ENCODE measurements at places on chromosomes 5 and 9.

GRCh38 chr5:92023555-92023954 lies 640.4 kb upstream of the ARRDC3 start:
- no peak for DNase-seq

DNA sequence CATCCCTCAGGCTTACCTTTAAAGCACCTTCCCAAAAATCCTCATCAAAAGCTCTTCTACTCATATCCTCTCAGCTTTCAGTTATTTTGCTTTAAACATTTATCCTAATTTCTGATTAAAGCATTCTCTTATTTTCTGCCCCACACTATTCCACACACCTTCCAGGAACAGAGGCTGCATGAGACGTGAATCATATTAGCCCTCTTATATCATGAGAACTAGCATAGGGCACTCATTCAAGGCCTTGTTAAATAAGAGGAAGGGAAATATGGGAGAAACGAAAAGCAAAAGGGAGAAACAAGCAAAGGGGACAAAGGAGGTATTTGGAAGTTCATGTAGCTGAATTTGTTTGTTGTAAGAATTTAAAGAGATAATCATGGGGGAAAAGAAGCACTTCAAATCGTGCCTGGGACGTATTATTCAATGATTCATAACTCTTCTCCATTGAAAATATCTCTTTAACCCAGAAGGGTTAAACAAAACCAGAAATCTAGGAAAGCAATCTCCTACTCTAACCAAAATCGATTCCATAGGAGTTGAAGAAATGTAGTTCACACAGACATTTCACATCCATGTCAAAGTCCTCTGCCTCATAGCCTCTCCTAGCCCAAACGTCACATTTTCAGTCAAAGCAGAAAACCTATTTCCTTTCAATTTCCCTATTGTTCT lies 4.1 kb downstream of the ALDH1A1 start:
- DNase-seq: no peak

DNA sequence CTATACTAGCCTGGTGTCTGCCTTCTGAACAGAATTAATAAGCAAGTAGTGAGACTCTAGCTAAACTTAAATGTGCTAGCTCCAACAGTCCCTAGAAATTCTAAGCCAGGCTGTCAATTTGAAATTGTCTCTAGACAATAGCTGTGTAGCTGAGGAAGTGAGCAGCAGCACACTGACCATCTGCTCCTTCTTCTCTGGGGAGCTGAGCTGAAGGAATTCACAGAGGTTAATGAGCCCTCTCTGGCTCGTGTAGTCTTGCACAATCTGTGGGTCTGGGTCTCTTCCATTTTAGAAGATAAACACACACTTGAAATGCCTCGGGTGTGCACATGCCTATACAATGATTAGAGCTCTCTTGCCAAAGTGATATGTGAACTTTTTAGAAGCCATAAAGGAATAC lies 63.5 kb upstream of the BARX1 start:
- no peak for DNase-seq

GRCh38 chr9:135989722-135990467 lies 28.7 kb upstream of the UBAC1 start:
- no peak for DNase-seq

DNA sequence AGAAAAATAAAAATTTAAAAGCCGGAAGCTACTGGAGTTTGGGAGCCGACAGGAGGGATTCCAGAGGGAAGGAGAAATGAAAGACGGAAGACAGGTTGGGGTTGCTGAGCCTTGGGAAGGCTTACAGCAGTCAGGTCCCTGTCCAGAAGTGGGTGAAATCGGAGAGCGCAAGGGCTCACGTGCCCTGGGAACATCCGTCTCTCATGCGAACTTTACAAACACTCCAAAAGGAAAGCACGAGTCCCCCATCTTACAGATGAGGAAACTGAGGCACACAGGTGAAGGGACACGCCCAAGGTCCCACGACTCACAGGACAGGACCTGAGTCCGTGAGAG lies 347 bp upstream of the OLFML2A start:
- DNase-seq: no peak

DNA sequence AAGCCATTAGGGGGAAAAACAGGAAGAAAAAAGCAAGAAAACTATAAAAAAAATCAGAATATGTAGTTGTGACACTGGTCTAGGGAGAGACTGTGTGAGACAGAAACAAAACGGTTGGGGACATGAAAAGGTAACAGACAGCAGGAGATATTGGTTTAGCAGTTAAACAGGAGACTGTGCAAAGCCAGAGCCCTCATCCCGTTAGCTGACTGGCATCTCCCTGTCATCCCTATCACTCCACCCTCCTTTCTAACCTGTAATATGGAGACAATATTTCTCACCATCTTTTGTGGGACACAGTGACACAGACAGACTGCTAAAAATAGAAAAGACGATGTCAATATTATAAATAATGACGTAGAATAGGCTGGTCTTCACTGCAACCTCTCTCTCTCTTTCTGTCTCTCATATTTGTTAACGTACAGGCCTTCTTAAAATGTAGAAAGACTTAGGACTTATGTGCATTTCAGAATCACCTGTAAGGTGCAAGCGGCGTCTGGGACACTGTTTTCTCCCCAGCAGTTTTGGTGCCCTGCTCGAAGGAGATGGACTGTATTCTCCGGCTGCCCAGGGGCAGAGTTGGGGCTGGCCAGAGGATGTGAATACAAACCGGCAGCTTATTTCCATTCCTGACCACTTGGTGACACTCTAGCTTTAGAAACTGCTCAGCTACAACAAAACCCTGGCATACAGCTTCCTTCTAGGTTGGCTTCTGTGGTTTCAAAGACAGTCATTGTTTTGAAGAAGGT lies 190.6 kb downstream of the MAT2B start:
- peak; percentile 80 for DNase-seq

DNA sequence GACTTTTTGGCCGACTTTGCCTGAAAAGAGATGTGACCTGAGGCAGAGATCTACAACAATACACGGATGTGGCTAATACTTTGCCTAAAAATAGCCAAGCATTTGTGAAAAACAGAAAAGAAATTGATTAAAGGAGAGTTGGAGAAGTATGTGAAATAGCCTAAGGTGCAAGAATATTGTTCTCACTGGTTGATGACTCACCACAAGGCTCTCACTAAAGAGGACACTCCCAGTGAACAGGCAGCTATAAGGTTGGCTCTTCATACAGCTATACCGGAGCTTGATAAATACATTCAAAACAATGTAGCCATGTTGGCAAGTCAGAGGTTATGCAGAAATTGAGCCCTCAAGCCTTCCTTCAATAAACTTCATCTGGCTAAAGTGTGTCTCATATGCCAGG lies 317.2 kb upstream of the GRAMD2B start:
- no peak for DNase-seq

DNA sequence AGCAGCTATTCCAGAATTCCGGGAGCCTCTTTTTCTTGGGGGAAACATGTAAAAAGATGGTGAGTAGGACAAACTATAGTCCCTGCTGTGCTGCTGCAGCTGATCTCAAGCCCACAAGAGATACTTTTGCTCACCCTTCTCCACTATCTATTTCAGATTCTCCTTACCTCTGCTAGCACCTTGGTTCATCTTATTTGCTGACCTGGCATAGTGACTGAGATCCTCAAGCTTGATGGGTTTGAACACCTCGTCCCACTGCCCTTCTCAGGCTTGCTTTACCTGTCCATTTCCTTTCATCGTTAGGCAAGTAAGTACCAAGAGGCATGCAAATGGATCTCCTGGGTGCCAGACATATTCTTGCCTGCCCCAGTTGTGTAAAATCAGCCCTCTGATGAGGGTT lies 338.4 kb upstream of the SMARCA2 start:
- no peak for DNase-seq

- no peak for DNase-seq
Measured at GRCh38 chr5:59021837-59022514, 439.1 kb downstream of the RAB3C start.

- no peak for DNase-seq
Measured at GRCh38 chr5:132473019-132473531, 17.5 kb downstream of the IRF1 start.

GRCh38 chr9:133457233-133457632 lies 2.5 kb upstream of the CACFD1 start:
- DNase-seq: no peak

DNA sequence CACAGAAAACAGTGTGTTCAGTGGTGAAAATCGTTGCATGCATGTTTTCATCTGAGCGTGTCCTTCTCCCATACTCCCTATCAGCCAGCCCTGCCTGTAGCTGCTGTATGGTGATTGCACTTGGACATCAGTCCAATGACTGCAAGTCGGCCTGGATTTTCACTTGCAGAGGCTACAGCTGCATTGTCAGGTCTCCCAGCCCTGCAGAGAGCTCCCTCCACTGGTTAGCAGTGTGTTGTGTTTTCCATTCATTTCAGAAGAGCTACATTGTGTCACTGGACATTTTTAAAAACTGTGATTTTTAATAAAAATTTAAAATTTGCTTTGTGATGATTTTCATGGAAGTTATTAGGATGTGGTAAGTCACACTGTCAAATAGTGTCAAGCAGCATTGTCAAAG lies 96.6 kb downstream of the SYK start:
- peak; percentile 25 for DNase-seq

- DNase-seq: no peak
Measured at GRCh38 chr9:13900449-13900848, 413.5 kb downstream of the NFIB start.

DNA sequence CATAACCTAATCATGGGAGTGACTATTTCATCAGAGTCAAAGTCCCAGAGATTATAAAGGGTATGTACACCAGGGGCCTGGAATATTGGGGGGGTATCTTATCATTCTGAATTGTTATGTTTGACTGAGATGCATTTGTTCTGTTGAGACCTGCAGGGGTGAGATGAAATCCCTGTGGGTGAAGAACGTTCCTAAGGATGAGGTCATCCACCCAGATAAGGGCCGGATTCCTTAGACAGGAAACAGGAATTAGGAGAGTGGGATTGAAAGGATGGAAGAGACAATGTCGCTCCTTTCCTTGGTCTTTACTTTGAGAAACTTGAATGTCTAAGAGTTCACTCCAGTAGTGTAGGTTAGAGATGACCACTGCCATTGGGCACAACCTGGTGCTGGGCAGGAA lies 54.7 kb downstream of the GAS1 start:
- no peak for DNase-seq

- DNase-seq: no peak
Measured at GRCh38 chr9:76744336-76744735, 19.9 kb upstream of the PCA3 start.

GRCh38 chr5:117473165-117473564 lies 898.5 kb upstream of the SEMA6A start:
- DNase-seq: no peak

- DNase-seq: no peak
Measured at GRCh38 chr5:111854186-111854585, 97.2 kb upstream of the NREP start.

DNA sequence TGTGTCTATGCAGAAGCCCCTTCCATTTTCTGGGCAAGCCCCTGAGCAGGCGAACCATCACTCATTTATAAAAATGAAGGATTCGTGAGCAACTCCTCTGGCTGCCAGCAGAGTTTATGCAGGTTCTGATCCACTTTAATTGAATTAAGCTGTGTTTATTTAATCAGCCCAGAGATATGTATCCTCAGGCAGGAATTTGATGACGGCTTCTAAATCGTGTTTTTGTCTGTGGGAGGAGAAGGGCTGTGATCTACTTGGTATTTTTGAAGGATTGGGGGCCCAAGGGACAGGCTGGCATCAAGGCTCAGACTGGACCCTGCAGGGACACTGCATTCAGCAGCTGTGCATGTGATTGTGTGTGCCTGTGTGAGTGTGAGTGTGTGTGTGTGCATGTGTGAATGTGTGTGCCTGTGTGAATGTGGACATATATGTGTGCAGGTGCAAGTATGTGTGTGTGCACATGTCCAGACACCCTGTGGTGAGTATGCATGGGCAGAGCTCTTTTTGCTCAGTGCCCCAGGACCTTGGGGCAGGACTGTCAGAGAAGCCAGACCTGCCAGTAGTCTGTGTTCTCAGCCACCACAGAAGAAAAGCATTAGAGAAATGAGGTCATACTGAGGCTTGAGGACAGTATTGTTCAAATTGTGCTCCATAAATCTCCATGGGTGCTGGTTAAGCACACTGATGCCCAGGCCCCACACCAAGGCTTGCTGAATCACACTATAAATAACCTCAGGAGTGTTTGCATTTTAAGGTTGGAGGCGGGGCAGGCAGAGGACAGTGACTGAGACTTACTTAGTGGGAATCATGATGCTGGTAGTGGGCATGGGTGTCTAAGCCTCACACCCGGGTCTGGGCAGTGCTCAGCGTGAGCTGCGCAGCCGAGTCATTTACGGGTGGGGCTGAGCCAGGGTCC lies 164.0 kb downstream of the CARTPT start:
- peak; percentile 55 for DNase-seq

DNA sequence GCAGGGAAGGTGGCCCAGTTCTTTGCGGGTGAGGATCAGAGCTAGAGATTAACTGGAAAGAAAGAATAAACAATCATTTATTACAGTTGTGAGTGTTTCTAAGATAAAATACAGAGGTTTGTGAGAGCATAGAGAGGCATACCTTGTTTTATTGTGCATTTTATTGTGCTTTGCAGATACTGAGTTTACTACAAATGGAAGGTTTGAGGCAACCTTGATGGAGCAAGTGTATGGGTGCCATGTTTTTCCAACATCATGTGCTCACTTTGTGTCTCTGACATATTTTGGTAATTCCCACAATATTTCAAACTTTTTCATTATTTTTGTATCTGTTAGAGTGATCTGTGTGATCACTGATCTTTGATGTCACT lies 715 bp upstream of the C5orf34 start:
- no peak for DNase-seq

GRCh38 chr5:157955541-157956172 lies 96.7 kb upstream of the CLINT1 start:
- no peak for DNase-seq

GRCh38 chr9:99820685-99821395 lies 845 bp upstream of the NR4A3 start:
- peak; percentile 62 for DNase-seq
